ENCODE measurements at places on chromosomes 3 and 15. TPM values are rescaled to one million over a fixed set of nuclear protein-coding genes. Genes with fewer than 3 reads are reported as not detected.

- DNase-seq = no peak
Measured at GRCh38 chr3:14519406-14519805, 20.7 kb downstream of the GRIP2 start.

GRCh38 chr3:52454250-52454937 is 553 bp upstream of the TNNC1 start:
- DNase-seq = no peak

DNA sequence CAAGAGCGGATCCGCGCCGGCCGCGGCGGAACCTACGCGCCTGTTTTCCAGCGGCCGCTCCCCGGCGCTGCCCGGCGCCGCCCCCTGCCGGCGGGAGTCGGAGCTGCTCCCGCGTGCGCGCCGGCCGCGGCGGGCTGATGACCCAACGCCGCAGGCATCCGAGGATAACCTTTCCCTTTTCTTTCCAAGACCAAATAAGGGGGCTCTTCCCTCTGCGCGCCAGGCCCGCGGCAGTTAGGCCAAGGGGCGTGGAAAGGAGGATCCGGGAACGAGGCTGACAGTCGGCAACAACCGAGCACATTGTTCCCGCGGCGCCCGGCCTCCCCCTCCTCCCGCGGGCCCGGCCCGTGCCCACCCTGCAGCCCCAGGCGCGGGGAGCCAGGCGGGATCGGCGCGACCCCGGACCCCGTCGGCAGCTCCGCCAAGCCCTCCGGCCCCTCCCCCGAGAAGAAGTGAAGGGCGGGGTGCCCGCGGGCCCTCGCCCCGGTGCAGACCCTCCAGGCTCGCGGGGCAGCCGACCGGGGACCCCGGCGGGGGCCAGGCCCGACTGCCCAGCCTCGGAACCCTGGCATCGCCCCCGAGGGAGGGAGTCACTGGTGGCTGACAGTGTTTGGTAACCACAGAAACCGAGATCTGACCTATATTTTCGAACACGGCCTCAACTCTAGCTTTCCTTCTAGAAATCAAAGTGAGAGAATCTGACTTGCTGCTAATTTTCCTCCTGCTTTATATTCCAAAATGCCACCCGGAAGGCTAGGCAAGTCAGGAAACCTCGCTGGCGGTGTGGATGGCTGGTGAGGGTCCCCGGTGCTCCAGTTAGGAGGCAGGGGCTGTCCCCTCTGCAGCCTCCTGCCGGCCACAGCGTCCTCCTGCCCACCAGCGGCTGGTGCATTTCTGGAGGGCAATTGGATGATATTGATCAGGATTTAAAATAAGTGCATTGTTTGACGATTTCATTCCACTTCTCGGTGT is 45.6 kb upstream of the SYNM start:
- peak; percentile 39 for DNase-seq

DNA sequence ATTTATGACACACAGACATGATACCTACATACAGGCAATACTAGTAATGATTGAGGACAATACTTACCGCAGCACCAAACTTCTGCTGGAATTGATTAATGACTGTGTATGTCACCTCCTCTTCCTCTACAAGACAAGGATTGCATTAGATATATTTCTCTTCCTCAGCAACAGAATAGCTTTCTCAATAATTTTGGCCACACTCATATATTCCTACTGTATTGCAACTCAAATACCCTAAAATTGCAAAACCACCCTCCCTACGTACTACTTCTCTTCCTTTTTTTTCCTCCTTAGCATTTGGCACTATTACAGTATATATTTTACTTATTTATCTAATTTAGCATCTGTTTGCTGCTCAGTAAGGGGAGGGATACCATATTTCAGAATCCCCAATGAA is 14.8 kb downstream of the EXD1 start:
- DNase-seq = no peak

ZNF710 gene
- 11.4 TPM for total RNA-seq

SMAD6 gene
- total RNA-seq = 8.6 TPM

EFCC1 gene
- 0.89 TPM for total RNA-seq

BDH1 gene
- 18.7 TPM for total RNA-seq

KBTBD12 gene
- 1.8 TPM for total RNA-seq

SCAMP5 gene
- total RNA-seq = 28.4 TPM

KIAA1143 gene
- 44.3 TPM for total RNA-seq

Measured in spinal cord (tissue), 10 donors.